Activated CD8-positive, alpha-beta memory T cell treated with anti-CD3 and anti-CD28 coated beads for 48 hours (primary cell): ENCODE measurements at places on chromosomes 2 and 18.

DNA sequence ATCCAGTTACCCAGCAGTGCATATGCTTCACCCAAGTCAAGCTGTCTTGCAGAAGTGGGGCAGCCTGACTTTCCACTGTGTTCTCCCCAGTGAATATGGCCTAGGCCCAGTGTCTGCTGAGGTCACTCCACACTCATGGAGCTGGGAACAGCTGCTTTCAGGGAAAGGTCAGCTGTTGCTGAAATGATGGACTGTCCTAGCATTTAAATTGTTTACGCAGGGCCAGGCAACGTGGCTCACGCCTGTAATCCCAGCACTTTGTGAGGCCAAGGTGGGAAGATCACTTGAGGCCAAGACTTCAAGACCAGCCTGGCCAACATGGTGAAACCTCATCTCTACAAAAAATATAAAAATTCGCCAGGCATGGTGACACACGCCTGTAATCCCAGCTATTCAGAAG is 86.5 kb downstream of the LIPG start:
- DNase-seq, result no peak

- no peak for DNase-seq
These were observed 265.9 kb upstream of the SPHKAP start for GRCh38 chr2:228447266-228447915.

- no peak for DNase-seq
These were observed 32.2 kb downstream of the MAIP1 start for GRCh38 chr2:199987586-199987985.

GRCh38 chr18:63299837-63300745 is 19.5 kb downstream of the BCL2 start:
- no peak for DNase-seq
